ENCODE measurements at places on chromosomes 5 and 9.

DNA sequence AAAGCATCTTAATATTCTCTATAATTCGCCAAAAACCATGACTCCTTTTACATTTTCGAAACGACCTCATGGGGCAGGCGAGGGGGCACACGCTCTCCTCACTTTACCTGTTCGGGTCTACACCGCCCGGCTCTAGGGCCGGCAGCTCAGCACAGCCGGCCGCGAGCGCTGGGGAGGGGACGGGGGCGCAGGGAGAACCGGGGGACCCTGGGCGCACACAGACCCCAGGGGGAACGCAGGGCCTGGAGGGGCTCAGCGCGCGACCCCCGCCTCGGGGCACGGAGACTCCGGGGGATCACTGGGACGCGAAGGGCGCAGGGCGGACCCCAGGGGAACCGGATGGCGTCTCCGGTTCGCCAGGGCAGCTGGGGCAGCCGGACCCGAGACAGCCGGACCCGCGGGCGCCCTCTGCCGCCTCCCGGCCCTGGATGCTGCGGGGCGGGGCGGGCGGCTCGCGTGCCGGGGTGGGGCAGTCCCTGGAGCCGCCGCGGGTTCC, at the start of gene AHRR:
Gene AHRR (plus strand): TSS at position 485 of the 496 bp plus-strand sequence. CDS start 22,189 bp downstream, outside the sequence.
- peak; percentile 66 for DNase-seq
- peaks cover 38% of the 10 kb centered on the region for H3K27me3 ChIP-seq
- peak within 1 kb of the TSS; percentile 44 for H3K4me3 ChIP-seq
- H3K27ac ChIP-seq, result no peak within 1 kb of the TSS
- peaks cover 7% of the 10 kb centered on the region for H3K4me1 ChIP-seq

DNA sequence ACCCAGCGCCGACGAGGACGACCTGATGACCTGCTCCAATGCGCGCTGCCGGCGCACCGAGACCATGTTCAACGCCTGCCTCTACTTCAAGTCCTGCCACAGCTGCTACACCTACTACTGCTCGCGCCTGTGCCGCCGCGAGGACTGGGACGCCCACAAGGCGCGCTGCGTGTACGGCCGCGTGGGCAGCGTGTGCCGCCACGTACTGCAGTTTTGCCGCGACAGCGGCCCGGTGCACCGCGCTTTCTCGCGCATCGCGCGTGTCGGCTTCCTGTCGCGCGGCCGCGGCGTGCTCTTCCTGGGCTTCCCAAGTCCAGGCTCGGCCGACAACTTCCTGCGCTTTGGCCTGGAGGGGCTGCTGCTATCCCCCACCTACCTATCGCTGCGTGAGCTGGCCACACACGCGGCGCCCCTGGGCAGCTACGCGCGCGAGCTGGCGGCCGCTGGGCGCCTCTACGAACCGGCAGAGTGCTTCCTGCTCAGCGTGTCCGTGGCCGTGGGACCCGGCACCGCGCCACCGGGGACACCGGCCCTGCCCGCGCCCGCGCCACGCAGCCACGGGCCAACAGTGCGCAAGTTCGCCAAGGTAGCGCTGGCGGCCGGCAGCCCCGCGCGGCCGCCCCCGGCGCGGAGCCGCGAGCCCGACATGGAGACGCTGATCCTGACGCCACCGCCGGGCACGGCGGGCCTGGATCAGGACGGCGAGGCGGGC, 2.7 kb upstream of the PHPT1 start:
- no peak overlapping the region for H3K27ac ChIP-seq
- H3K4me3 ChIP-seq, result no peak overlapping the region
- DNase-seq, result no peak
- H3K4me1 ChIP-seq, result peaks cover 32% of the 10 kb centered on the region
- no peaks in the 10 kb centered on the region for H3K36me3 ChIP-seq
- H3K27me3 ChIP-seq, result peaks cover 19% of the 10 kb centered on the region

- no peaks in the 10 kb centered on the region for H3K27me3 ChIP-seq
- no peak overlapping the region for H3K4me3 ChIP-seq
- H3K36me3 ChIP-seq, result no peaks in the 10 kb centered on the region
- no peak for DNase-seq
These were observed 592.1 kb downstream of the TLE4 start for GRCh38 chr9:80163889-80164288.

GRCh38 chr5:30000231-30000630, 1193.3 kb upstream of the CDH6 start:
- H3K4me1 ChIP-seq, result no peaks in the 10 kb centered on the region
- no peaks in the 10 kb centered on the region for H3K36me3 ChIP-seq
- DNase-seq, result no peak
- H3K27me3 ChIP-seq, result no peaks in the 10 kb centered on the region

- H3K4me3 ChIP-seq, result no peak overlapping the region
- H3K27ac ChIP-seq, result no peak overlapping the region
These were observed 277.8 kb downstream of the RAB3C start for GRCh38 chr5:58860680-58861079.

DNA sequence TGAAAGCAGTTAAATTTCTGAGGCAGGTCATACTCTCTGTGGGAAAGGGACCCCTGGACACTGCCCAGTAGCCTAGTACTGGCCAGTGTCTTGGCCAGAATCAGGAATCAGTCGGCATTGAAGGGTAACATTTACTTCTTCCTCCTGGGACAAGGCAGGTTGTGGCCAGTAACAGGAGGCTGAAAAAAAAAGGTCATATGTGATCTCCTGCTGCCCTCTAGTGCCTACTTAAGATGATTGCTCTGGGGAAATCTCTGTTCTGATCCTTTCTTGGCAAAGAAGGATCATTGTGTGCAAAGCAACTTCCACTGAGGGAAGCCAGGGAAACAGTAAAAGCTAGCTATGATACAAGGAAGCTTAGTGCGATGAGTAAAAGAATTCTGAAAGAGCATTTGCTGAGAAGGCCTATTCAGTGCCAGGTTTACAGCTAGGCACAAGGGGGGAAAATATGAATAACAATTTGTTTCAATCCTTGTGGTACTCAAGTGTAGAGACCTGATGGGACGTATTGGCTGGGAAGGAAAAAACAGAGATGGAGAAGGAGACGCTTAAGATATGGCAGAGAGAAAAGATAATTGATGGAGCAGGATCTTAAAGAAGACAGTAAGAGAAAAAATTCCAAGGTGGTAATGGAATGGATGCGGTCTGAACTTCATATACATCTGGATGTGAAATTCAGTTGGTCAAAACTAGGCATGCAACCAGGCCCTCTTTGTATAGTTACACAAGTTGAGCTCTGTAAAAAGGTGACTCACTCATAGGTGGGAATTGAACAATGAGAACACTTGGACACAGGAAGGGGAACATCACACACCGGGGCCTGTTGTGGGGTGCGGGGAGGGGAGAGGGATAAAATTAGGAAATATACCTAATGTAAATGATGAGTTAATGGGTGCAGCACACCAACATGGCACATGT, 25.8 kb upstream of the TRIM32 start:
- H3K4me1 ChIP-seq, result no peaks in the 10 kb centered on the region
- DNase-seq, result no peak
- no peaks in the 10 kb centered on the region for H3K27me3 ChIP-seq
- H3K4me3 ChIP-seq, result no peak overlapping the region
- no peaks in the 10 kb centered on the region for H3K36me3 ChIP-seq

- no peaks in the 10 kb centered on the region for H3K27me3 ChIP-seq
- no peak overlapping the region for H3K27ac ChIP-seq
- DNase-seq, result no peak
- no peaks in the 10 kb centered on the region for H3K4me1 ChIP-seq
These were observed 97.6 kb downstream of the ARSB start for GRCh38 chr5:78887384-78888118.

- H3K27me3 ChIP-seq, result no peaks in the 10 kb centered on the region
- no peak overlapping the region for H3K4me3 ChIP-seq
- H3K4me1 ChIP-seq, result no peaks in the 10 kb centered on the region
These were observed 1035.7 kb upstream of the DMAC1 start for GRCh38 chr9:8835291-8835690.

DNA sequence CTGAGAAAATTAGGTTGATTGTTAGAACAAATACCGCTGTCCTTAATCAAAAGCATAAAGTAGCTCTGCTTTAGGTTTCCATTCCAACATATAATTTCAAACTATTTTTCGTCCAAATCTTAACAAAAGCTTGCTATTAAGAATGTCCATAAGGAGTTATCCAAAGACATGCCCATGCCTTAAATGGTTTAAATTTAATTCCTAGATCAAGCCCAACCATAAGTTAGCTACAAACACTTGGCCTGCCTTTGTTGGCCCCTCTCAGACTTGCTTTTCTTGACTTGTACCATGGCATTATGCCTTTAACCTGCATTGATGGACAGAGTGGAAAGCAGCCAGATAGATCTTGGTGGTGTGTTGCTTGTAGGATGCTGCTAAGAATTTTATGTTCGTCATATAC, 8.8 kb downstream of the GARNL3 start:
- no peak overlapping the region for H3K27ac ChIP-seq
- no peaks in the 10 kb centered on the region for H3K27me3 ChIP-seq
- H3K4me1 ChIP-seq, result no peaks in the 10 kb centered on the region

GRCh38 chr9:11868795-11869194, 824.4 kb upstream of the TYRP1 start:
- DNase-seq, result no peak
- no peak overlapping the region for H3K4me3 ChIP-seq
- no peaks in the 10 kb centered on the region for H3K4me1 ChIP-seq
- no peak overlapping the region for H3K27ac ChIP-seq
- no peaks in the 10 kb centered on the region for H3K27me3 ChIP-seq

- no peaks in the 10 kb centered on the region for H3K4me1 ChIP-seq
- no peak overlapping the region for H3K27ac ChIP-seq
- H3K27me3 ChIP-seq, result no peaks in the 10 kb centered on the region
- no peaks in the 10 kb centered on the region for H3K36me3 ChIP-seq
- DNase-seq, result no peak
- H3K4me3 ChIP-seq, result no peak overlapping the region
These were observed 8.7 kb downstream of the DNAJB5 start for GRCh38 chr9:34998266-34998665.

GRCh38 chr5:125497651-125498050, 751.2 kb upstream of the ZNF608 start:
- no peaks in the 10 kb centered on the region for H3K27me3 ChIP-seq
- no peak overlapping the region for H3K4me3 ChIP-seq
- no peaks in the 10 kb centered on the region for H3K36me3 ChIP-seq
- H3K27ac ChIP-seq, result no peak overlapping the region

DNA sequence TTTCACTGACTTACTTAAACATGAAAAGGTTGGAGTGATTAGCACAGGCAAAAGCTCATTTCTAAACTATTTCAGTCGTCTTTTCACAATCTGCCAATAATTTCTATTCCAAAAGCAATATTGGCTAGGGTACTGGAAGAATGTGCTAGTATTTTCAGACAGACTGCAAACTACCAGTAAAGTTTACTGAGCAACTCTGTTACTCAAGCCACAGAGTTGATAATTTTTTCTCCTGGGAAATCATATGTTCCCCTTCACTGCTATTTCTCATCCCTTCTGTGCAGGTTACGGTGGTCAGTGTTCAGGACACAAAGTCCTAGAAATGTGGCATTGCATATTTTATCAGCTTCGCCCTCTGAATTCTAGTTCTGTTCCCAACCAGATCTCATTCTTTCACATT, 343.3 kb upstream of the TNC start:
- H3K36me3 ChIP-seq, result no peaks in the 10 kb centered on the region
- H3K4me1 ChIP-seq, result no peaks in the 10 kb centered on the region
- H3K27me3 ChIP-seq, result no peaks in the 10 kb centered on the region
- H3K4me3 ChIP-seq, result no peak overlapping the region
- DNase-seq, result no peak
- no peak overlapping the region for H3K27ac ChIP-seq

GRCh38 chr9:4289411-4290326, 10.2 kb downstream of the GLIS3 start:
- no peak overlapping the region for H3K27ac ChIP-seq
- no peak for DNase-seq
- no peak overlapping the region for H3K4me3 ChIP-seq
- H3K4me1 ChIP-seq, result peaks cover 8% of the 10 kb centered on the region

GRCh38 chr5:63743096-63743798, 219.0 kb downstream of the HTR1A start:
- H3K27me3 ChIP-seq, result no peaks in the 10 kb centered on the region
- H3K4me3 ChIP-seq, result no peak overlapping the region
- H3K36me3 ChIP-seq, result no peaks in the 10 kb centered on the region
- H3K27ac ChIP-seq, result no peak overlapping the region

- H3K4me1 ChIP-seq, result no peaks in the 10 kb centered on the region
- no peak overlapping the region for H3K27ac ChIP-seq
- H3K36me3 ChIP-seq, result no peaks in the 10 kb centered on the region
- no peak overlapping the region for H3K4me3 ChIP-seq
- no peaks in the 10 kb centered on the region for H3K27me3 ChIP-seq
These were observed 78.6 kb downstream of the ANXA1 start for GRCh38 chr9:73230251-73230650.

GRCh38 chr9:123061216-123061615, 27.7 kb downstream of the GPR21 start:
- no peak for DNase-seq
- no peaks in the 10 kb centered on the region for H3K27me3 ChIP-seq
- H3K4me1 ChIP-seq, result no peaks in the 10 kb centered on the region
- H3K36me3 ChIP-seq, result no peaks in the 10 kb centered on the region
- no peak overlapping the region for H3K4me3 ChIP-seq
- H3K27ac ChIP-seq, result no peak overlapping the region
